ENCODE measurements at places on chromosomes 2 and 18. TPM values are rescaled to one million over a fixed set of nuclear protein-coding genes. Genes with fewer than 3 reads are reported as not detected.

Gene SNTG2
- total RNA-seq, result 1.1 TPM

Gene SEPTIN2
- 400 TPM for total RNA-seq

Gene MARCHF4
- total RNA-seq, result 1.1 TPM

Gene KCNIP3
- total RNA-seq, result 1.8 TPM

Gene C1QL2
- total RNA-seq, result 0.49 TPM

Gene ACTG2
- 3.9 TPM for total RNA-seq

Gene SP5
- total RNA-seq, result 0.47 TPM

Gene THUMPD2
- total RNA-seq, result 11.2 TPM

Gene MPP4
- 0.23 TPM for total RNA-seq

Gene CRYGD
- 0.64 TPM for total RNA-seq

Gene MREG
- total RNA-seq, result 2.3 TPM

Gene NAT8
- 0.68 TPM for total RNA-seq

Gene CXCR1
- total RNA-seq, result 0.21 TPM

Gene MC5R
- total RNA-seq, result not detected

Gene NOSTRIN
- total RNA-seq, result 1.1 TPM

GRCh38 chr18:45106331-45106774 lies 425.7 kb downstream of the SETBP1 start:
- peak; percentile 93 for ATAC-seq

DNA sequence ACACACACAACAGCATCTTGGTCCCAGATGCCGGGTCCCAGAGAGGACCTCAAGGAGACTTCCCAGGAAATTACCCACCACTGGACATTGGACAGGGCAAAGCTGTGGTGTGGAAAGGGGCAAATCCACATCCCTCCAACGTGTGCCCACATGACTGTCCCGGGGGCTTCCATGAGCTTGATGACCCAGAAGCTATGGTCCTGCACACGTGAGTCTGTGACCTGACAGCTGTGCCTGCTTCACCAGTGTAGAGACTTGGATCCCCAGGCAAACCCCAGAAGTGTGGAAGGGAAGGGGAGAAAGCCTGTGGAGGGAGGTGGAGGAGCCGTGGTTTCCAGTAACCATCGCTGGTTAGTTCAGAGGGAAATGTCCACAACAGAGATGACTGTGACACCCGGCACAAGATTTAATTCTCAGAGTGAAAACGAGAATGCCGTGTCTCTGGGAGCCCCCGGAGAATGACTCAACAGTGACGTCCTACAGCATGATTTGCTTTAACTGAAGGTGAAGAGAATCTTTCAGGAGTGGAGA lies 19.1 kb upstream of the GPR55 start:
- no peak for ATAC-seq

DNA sequence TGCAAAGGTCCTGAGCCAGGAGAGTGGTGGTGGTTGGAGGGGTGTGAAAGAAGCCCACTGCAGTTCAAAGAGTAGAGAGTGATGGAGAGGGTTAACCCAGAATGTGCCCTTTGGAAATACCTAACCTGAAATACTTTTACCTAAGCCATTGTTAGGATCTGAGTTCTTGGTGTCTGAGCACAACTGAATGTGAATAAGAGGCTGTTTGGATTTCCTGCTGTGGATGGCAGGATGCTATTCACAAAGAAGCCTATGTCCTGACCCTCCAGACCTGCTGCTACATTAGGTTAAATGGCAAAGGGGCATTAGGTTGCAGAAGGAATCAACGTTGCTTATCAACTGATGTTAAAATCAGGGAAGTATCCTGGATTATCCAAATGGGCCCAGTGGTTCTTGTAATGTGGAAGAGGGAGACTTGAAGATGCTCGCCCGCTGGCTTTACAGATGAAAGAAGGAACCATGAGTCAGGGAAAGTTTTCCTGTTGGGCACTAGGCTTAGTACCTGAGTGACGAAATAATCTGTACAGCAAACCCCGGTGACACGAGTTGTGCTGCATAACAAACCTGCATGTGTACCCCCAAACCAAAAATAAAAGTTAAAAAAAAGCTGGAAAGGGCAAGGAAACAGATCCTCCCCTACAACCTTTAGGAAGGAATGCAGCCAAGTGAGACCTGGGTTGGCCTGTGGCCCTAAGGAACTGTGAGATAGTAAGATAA lies 27.2 kb downstream of the ITGA6 start:
- ATAC-seq, result no peak

DNA sequence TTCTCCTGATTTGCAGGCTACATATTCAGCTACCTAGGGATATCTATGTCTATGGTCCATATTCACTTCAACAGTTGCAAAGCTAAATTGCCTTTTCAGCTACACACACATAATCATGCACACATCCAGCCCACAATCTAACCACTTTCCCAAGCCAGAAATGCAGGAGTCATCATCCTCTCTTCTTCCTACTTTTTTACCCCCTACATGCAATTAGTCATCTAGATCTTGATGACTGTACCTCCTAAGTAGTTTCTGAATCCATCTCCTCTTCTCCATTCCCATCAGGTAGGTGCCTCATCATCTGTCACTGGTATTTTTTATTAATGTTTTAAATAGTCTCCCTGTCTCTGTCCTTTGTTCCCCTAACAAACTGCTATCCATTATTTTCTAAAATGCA lies 23.7 kb upstream of the SPRED2 start:
- no peak for ATAC-seq

DNA sequence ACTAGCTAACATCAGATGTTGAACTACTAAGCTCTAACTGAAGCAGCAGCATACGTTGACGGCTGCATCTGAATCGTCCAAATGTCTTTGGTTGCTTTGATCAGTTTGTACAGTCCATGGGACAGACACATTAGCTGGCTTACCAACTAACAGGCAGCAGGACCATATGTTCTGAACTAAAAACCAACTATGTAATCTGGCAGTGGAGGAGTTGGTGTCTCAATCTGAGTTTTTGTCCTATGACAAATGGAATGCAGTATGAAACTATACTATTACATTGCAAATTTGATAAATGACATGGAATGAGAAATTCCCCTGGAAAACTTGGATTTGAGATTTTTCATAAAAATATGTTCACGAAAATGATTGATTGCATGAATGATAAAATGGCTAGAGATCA lies 79.5 kb downstream of the EPHA4 start:
- ATAC-seq, result no peak

GRCh38 chr2:187862715-187863114 lies 308.5 kb upstream of the TFPI start:
- no peak for ATAC-seq

DNA sequence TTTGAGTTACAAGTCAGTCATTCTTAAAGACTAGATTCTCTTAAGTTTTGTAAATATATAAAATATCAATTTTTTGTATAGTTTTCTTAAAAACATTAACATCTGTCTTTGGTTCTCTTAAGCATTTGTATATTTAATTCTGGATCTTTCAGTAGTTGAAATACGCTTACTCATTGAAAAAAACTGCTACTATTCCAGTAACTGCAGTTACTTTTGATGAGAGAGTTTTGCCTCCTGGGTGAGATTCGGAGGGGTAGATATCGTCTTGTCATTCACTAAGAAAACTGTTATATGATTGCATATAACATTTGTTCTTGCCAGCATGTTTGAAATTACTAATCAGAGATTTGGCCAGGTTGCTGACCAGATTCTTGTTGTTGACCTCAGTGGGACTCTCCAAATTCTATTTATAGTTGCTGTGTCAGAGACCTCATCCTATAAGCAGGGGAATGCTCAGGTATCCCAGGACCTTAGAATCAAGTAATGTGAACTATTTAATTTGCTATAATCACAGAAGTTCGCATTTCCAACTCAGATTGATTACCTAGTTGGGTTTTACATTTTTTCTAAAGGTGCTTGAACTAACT lies 7.9 kb downstream of the AGPS start:
- ATAC-seq, result no peak

- peak; percentile 17 for ATAC-seq
Observed at GRCh38 chr18:76491473-76491775, 3.6 kb downstream of the ZNF516 start.

- peak; percentile 64 for ATAC-seq
Observed at GRCh38 chr2:121333834-121334558, 49.0 kb upstream of the TFCP2L1 start.

DNA sequence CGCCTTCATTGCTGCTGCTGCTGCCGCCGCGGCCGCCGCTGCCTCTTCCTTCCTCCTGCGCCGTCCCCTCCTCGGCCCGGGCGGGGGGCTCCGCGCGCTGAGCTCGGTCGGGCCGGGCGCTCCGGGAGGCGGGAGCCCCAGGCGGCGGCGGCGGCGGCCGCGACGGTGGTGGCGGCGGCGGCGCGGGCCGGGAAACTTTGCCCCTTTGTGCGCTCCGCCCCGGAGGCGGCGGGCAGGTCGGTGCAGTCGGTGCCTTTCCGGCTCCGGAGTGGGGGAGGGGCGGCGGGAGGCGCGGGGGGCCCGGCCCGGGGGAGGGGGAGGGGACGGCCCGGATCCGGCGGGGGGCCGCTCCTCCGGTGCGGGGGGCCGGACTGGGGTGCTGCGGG lies 205 bp downstream of the TET3 start:
- peak; percentile 32 for ATAC-seq

- ATAC-seq, result peak; percentile 74
Observed at GRCh38 chr2:231111987-231112386, 12.9 kb downstream of the HTR2B start.

DNA sequence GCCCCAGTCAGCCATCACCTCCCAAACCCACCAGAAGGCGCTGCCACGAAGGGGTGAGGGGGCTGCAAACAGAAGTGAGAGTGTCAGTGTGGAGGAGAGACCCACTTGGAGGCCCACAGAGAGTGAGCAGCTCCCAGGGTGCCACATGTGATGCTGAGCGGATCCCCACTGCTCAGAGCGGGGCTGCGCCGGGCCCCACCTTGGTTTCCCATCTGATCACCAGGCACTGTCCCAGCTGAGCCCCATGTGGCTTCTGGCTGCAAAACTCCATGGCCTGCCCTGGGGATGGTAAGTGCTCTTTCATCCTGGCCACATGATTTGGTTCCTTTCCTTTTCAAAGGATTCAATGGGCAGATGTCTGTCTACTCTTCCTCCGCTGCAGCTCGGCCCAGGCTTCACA lies 23.8 kb downstream of the SNORC start:
- no peak for ATAC-seq

DNA sequence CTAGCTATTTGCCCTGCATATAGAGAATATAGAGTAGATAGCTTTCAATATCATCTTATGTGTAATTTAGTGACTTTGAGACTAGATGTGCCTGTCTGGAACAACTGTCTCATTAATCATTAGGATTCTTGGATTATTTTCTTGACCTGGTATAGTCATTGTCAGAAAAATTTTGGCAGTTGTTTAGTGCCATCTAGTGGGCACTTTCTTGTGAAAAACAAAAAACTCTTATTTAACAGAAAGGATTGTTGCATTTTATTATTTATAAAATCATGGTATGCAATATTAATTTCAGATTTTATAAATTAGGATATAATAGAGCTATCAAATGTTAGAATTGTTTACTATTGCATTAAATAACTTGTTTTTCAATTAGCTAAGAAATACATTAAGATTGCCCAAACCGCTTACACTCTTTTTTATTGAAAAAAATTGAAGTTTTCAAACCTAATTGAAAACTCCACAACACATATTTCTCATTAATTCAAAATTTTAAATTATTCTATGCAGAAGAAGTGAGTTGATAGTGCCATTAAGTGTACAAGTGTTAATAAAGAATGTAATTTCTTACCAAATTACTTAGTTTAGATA lies 80.3 kb downstream of the DYNAP start:
- ATAC-seq, result no peak

- ATAC-seq, result peak; percentile 42
Observed at GRCh38 chr2:107542314-107542740, 284.4 kb upstream of the RGPD4 start.

- no peak for ATAC-seq
Observed at GRCh38 chr2:38850045-38850444, 25.7 kb downstream of the DHX57 start.

DNA sequence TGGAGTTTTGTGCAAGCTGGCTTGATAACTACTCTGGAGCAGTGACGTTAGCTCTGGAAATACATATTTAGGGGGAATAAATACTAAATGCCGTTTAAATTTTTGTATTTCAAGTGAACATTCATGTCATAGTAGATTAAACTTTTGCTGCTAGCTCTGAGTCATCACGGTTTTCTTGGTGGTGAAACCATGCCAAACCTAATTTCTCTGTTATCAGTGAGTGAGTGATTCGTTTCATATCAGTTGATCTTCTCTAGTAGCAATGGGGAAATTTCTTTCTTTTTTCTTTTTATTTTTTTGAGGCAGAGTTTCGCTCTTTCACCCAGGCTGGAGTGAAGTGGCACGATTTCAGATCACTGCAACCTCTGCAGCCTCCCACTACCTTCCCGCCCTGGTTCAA lies 211.1 kb downstream of the PTPRM start:
- no peak for ATAC-seq

DNA sequence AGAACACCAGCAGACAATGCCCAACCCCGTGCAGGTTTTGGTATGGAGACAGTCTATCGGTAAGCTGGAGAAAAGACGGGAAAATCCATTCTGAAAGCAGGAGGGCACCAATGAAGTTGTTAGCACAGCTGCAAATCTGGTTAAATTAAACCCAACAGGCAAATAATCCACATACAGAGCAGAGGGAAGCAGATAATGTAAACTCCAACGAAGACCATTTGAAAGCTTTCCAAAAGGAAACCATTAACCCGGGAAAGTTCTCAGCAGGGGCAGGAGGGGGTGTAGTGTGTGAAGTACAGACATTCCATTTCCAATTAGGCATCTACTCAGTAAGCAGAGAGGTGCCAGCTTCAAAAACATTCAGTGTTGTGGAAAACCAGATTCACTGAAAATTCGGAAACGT lies 10.3 kb downstream of the EDAR start:
- peak; percentile 15 for ATAC-seq

- ATAC-seq, result no peak
Observed at GRCh38 chr2:214801068-214801467, 8.4 kb downstream of the BARD1 start.

- no peak for ATAC-seq
Observed at GRCh38 chr2:64250751-64251423, 106.7 kb upstream of the PELI1 start.

- no peak for ATAC-seq
Observed at GRCh38 chr2:16386431-16386830, 279.2 kb downstream of the CYRIA start.

DNA sequence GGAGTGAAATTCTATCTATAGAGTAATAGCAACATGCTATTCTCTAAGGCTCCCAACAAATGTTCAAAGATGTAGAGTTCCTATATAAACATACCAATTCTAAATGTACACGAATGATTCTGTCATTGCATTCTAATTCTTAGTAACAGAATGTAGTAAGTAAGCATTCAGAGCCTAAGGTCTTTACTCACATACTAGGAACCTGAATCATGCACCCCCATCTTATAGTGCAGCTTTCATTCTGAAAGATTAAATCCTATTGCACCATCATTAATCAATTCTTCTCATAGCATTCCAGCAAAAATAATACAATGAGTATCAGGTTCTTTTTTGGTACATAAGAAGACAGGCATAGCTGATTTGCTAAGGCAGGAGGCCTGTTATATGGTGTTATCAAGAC lies 230.0 kb downstream of the NCKAP5 start:
- ATAC-seq, result no peak

GRCh38 chr2:180892091-180892490 lies 88.3 kb upstream of the UBE2E3 start:
- no peak for ATAC-seq

DNA sequence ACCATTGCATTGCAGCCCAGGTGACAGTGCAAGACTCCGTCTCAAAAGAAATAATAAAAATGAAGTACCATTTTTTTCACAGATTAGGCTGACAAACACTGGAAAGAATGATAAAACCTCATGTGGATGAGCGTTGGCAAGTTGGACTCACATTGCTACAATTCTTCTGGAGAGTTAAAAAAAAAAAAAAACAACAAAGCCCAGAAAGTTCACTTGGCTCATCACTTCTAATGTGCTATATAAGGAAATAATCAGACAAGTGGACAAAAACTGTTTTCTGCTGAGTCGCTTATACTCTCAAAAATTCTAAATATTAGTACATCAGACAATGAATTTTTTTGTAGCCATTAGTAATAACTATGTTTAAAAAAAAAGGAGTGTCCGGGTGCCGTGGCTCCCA lies 38.4 kb downstream of the PKP4 start:
- no peak for ATAC-seq

Data from motor neuron (in vitro differentiated cells).